Cortex of kidney (tissue), 1 donor: ENCODE measurements at places on chromosomes 1 and 21.

DNA sequence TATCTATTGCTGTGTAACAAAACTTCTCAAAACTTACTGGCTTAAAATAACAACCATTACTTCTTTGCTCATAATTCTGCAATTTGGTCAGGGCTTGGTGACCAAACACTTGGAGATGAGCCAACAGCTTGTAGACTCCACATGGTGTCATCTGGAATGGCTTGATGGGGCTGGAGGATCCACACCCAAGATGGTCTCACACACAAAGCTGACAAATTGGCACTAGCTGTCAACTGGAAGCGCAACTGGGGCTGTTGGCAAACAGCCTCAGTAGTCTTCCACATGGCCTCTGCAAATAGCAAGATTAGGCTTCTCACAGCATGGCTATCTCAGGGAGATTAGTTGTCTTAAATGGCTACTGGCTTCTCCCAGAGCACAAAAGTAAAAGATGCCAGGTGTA lies 27.1 kb upstream of the MTF2 start:
- DNase-seq, result no peak

GRCh38 chr1:227729881-227730629 lies 5.0 kb downstream of the JMJD4 start:
- no peak for DNase-seq

DNA sequence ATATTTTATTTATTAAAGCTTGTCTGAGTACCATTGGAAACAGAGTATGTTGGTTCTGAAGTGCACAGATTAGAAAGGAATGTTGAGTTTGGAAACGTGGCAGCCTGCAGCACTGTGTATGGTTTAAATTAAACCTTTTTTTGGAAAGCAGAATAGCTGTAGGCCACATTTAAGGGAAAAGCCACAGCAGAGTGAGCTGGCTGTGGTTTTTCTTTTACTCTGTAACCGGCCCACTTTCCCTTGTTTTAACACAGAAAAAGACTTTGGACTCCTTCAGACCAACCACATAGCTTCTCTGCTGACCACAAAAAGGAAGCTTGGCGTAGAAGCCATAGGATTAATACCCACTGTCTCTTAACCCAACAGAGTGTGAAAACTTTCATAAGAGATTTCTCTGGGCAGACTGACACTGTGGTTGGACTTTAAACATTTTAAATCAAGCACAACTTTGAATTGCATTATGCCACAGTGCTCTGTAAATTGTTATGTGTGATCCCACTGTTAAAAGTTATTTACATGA lies 75.2 kb downstream of the NFIA start:
- DNase-seq, result no peak

DNA sequence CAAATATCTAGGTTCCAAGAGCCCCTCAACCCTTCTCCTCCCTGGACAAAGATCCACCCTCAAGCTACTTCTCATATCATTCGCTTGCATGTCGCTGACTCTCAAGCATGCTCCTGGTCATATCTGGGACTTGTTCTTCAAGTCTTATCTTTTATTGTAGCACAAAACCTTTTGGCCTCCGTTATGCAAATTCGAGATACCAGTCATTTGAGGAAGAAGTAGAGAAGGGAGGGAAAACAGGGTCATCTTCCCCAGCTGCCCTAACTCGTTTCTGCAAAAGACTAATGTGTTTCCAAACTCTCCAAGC lies 63.8 kb upstream of the ETS2 start:
- DNase-seq, result no peak

DNA sequence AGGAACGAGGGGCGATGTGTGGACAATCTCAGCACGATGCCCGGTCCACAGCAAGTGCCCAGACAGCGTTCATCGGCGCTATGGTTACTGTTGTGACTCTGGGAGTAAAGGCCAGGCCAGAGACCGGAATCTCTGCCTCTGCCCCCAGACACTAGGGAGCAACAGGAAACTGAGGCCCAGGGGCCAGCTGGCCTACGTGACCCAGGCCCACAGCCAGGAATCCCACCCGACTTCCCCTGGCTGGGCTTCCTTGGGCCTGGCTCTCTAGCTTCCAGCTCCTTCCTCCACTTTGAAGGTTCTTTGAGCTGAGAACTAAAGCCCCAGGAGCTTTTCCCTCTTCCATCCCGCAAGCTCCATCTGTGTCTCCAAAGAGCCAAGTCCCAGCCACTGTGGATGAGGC lies 4.6 kb downstream of the LRP8 start:
- DNase-seq, result no peak

- DNase-seq, result no peak
Measured at GRCh38 chr1:30052178-30052577, 671.2 kb downstream of the MATN1 start.

- DNase-seq, result no peak
Measured at GRCh38 chr1:29682919-29683295, 446.6 kb downstream of the PTPRU start.

GRCh38 chr1:215566556-215567490 lies at the start of gene KCTD3:
Gene KCTD3, plus strand, starts transcription at chr1:215567304. Its CDS starts 382 bp downstream, at chr1:215567686.
- DNase-seq, result no peak

GRCh38 chr1:19728413-19729145 lies 63.9 kb downstream of the HTR6 start:
- no peak for DNase-seq

GRCh38 chr1:39795651-39796050 lies 7.0 kb upstream of the BMP8B start:
- no peak for DNase-seq

DNA sequence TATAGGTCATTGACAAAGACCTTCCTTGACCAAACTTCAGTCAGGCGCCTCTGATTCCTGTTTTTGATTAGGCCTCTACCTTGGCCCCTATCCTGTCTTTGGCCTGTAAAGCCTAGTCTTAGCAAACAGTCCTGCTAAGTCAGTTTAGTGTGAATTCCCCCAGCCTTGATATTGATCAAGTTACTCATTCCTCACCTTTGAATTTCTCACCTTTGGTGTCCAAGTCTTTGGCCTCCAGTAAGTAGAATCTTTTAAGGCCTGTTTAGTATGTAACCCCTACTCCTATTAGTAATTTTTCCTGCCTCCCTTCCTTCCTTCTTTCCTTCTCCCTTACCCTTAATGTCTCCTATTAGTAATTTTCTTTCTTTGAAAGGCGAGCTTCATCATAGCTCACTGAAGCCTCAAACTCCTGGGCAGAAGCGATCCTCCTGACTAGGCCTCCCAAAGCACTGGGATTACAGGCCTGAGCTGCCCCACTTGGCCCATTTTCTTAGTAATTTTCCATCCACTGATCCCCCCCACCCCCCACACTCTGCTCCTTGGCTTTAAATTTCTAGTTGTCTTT lies 13.0 kb upstream of the ZNF692 start:
- no peak for DNase-seq

- DNase-seq, result no peak
Measured at GRCh38 chr1:230979952-230980351, 1.1 kb downstream of the ARV1 start.
